ENCODE measurements at places on chromosomes 13 and 19.

DNA sequence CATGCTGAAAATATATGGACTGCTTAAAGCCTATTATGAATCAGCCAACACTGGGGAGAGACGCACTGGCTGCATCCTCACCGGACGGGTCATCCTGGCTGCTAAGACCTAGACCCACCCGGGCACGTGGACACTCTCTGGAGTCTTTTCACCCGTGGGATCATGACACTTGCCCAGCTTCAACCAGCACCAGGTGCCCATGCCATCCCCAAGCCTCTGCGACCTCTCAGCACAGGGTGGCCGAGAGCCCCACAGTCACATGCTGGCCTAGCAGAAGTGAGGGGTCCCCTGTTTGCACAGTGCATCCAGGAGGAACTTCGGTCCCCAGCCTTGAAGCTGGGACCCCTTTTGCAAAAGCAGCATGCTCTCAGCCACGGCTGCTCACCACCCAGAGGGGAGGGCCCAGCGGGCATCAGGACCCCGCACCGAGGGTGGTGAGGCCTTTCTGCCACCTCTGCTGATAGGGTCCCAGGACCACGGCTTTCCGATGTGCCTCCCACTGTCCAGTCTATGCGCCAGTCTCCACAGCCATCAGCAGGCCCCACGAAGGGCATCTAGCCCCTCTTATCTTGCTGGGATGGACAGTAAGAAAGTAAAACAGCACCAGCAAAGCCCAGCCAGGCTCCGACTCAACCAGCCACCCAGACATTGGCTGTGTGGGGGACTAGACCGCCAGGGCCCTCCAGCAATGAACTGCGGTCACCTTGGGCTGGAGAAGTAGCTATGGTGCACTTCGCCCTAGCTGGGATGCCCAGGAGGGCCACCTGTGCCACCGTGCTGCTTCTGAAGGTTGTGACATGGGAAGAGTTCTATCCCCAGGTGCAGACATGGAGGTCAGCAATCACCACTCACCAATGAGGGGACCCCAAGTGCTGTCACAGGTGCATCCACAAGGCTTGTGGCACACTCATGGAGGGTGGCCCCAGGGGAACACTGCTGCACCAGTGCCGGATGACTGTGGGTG, 73.1 kb downstream of the CEBPG start:
- ATAC-seq: no peak

GRCh38 chr13:68850160-68850559, 1257.5 kb upstream of the ATXN8OS start:
- no peak for ATAC-seq

- peak; percentile 66 for ATAC-seq
Measured at GRCh38 chr19:45125975-45126493, 33.1 kb downstream of the PPP1R37 start.

- ATAC-seq: no peak
Measured at GRCh38 chr19:40143612-40144011, 47.6 kb upstream of the MAP3K10 start.

- ATAC-seq: no peak
Measured at GRCh38 chr19:9868983-9869617, 34.0 kb downstream of the PIN1 start.

DNA sequence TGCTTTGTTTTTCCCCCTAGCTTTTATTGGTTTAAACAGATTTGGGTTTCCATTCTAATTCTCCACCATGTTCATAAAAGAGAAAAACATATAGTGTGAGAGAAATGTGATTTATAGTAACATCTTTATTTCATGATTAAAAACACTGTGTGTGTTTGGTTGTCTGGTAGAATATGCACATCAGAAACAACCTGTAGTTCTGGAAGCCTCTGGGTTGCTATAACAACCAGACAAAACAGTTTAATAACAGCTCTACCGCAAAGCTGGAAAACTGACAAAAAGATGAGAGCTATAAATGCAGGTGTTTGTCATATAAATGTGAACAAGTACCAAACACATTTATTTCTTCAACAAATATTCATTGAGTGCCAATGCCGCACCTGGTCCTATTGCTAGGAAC, 9.8 kb downstream of the KBTBD6 start:
- no peak for ATAC-seq

DNA sequence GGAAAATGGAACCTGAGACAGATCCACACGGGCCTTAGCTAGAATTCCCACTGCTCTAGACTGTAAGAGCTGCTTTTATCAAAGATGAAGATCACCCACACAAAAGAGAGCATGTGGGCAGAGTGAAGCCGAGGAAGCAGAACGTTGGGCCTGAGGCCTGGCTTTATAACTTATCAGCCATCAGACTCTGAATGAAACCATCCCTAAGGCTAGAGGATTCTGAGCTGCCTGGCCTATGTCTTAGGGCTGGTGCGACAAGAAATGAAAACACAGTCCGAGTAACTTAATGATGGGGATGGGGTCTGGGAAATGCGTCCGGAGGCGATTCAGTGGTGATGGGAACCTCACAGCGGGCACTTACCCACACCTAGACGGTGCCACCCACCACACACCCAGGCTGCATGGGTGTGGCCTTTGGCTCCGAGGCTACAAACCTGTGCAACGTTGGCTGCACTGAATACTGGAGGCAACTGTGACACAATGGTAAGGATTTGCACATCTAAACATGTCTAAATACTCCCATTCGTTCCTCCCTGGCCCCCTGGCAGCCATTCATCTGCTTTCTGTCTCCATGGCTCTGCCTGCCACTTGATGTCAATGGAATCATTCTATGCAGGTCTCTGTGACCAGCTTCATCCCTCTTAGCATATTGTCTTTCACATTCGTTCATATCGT, 62.0 kb downstream of the SLC15A1 start:
- no peak for ATAC-seq
